ENCODE measurements at places on chromosomes 5 and 9. TPM values are rescaled to one million over a fixed set of nuclear protein-coding genes. Genes with fewer than 3 reads are reported as not detected.

The CSF2 gene
- not detected for total RNA-seq

The GNPDA1 gene
- total RNA-seq: 8.3 TPM

The DPM2 gene
- total RNA-seq: 17.2 TPM

The HACD4 gene
- total RNA-seq: 18.9 TPM

The MEF2C gene
- 98.0 TPM for total RNA-seq

The SLC4A9 gene
- not detected for total RNA-seq

The SLC45A2 gene
- total RNA-seq: 0.27 TPM

The MED27 gene
- total RNA-seq: 21.3 TPM

The PDE8B gene
- 0.27 TPM for total RNA-seq

The PCDHAC2 gene
- under 0.01 TPM for total RNA-seq

The SPINK4 gene
- not detected for total RNA-seq

The NMUR2 gene
- not detected for total RNA-seq

The PCDHGA5 gene
- 1.1 TPM for total RNA-seq

The PCDHA5 gene
- total RNA-seq: under 0.01 TPM

The OLFML2A gene
- 1.9 TPM for total RNA-seq

The ANKRD55 gene
- total RNA-seq: under 0.01 TPM

The TAF11L5 gene
- total RNA-seq: not detected

The IL4 gene
- not detected for total RNA-seq

The RNF183 gene
- under 0.01 TPM for total RNA-seq

The NUDT12 gene
- total RNA-seq: 1.6 TPM

The SCGB3A2 gene
- not detected for total RNA-seq

The IL17B gene
- total RNA-seq: not detected

The PCDHA8 gene
- under 0.01 TPM for total RNA-seq

The KIF24 gene
- 2.2 TPM for total RNA-seq

GRCh38 chr5:110899566-110900412 is 161.0 kb downstream of the SLC25A46 start:
- DNase-seq: no peak

GRCh38 chr9:18077941-18078678 is 395.8 kb upstream of the ADAMTSL1 start:
- DNase-seq: no peak

GRCh38 chr5:135472141-135472540 is 20.0 kb upstream of the TIFAB start:
- no peak for DNase-seq

DNA sequence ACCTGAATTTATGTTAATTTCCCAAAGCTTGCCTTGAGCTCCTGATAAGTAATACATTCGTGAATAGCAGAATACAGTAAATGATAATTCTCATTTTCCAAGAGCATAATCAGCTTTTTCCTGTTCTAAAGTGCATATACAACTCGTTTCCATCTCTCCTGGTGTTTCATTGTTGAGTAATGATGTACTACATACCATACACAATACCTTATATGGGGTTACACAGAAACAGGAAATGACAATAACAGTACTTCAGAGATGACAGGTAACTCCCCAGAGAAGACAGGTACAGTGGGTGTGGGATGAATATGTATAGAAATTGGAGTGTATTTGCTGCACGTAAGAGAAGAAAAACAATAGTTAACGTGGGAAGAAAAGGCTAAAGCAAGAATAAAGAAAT is 287.1 kb downstream of the TENT4A start:
- DNase-seq: no peak

GRCh38 chr9:68457803-68458202 is 82.9 kb downstream of the TMEM252 start:
- no peak for DNase-seq

- DNase-seq: no peak
These were observed 883 bp upstream of the RNF145 start for GRCh38 chr5:159210210-159210661.

GRCh38 chr9:111525056-111525977 is at the start of gene ZNF483:
ZNF483 (plus strand) TSS chr9:111525179; CDS start chr9:111527396, 2,217 bp downstream.
- DNase-seq: peak; percentile 44

- DNase-seq: peak; percentile 24
These were observed 26.3 kb downstream of the SPZ1 start for GRCh38 chr5:80346055-80346454.

- DNase-seq: no peak
These were observed 13.5 kb downstream of the NDFIP1 start for GRCh38 chr5:142122121-142122520.

DNA sequence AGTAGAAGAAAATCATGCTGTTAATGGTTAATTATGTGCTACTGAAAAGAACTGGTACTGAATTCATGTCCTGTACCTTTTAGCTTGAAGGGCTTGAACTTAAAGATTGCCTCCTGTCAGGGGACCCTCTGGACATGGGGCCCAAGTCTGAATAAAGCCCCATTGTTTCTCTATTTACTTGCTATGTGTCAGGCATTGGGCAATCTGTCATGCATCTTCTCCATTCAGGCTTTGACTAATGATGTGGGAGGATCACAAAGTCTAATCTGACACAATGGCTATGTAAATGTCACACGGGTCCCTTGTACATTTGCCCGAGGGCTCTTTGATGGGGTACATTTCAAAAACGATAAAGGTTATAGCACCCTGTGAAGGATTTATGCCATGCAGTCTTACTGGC is 64.0 kb upstream of the TUSC1 start:
- DNase-seq: no peak

DNA sequence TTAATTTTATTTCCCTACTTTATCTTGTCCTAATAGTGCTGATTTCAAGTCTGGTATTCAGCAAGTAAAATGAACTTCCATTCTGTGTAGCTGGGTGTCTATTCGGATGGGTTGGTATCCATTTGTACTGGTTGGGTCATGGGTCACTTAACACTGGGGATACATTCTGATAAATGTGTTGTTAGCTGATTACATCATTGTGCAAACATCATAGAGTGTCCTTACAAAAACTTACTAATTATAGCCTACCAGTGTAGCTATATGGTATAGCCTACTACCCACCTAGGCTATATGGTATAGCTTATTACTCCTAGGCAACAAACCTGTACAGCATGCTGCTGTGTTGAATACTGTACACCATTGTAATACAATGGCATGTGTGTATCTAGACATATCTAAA is 1373.7 kb upstream of the DMAC1 start:
- DNase-seq: no peak

DNA sequence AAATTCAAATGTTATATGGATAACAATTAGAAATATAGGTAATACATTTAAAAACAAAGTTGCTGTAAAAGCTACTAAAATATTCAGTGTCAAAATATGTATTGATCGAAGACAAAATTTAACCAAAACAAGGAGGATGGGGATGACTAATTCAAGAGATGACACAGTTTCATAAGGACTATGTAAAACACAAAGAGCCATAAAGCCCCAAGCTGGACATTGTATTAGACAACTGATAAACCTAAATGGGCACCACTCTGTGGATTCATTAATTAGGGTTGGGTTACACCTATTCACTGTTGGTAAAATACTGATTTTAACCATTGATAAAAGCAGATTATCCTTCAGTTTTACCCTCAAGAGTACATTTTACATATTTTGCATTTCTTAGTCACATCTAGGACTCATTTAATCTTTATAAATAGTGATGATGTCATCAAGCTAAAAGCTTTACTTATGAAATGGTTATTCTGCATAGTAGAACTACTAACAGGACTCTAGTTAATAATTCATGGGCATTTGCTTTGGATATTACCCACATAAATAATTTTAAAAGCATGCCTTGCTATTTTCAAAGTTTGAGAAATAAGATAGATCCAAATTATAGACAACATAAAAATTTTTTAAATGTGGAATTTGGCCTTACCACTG is 13.7 kb downstream of the TUT7 start:
- DNase-seq: no peak

GRCh38 chr5:122586351-122586750 is 188.5 kb upstream of the SNX2 start:
- DNase-seq: no peak

- DNase-seq: no peak
These were observed 241.6 kb downstream of the KIAA0825 start for GRCh38 chr5:94376672-94377345.

DNA sequence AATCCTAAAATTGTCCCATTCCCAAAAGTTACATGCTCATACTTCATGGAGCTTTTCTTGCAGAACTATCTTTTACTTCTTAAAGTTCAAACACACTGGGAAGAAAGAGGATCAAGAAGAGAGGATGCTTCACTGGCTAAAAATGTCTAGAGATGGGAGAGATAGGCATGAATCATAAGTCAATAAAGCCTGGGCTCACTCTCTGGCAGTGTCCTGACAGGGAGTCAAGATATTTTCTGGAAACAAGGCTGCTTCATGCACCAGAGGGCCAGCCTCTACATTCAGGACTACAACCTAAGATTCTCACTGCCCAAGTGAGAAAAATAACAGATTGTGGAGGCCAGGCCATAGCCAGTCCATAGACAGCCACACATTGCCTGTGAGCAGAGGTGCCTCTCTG is 1358.4 kb downstream of the EFNA5 start:
- no peak for DNase-seq

DNA sequence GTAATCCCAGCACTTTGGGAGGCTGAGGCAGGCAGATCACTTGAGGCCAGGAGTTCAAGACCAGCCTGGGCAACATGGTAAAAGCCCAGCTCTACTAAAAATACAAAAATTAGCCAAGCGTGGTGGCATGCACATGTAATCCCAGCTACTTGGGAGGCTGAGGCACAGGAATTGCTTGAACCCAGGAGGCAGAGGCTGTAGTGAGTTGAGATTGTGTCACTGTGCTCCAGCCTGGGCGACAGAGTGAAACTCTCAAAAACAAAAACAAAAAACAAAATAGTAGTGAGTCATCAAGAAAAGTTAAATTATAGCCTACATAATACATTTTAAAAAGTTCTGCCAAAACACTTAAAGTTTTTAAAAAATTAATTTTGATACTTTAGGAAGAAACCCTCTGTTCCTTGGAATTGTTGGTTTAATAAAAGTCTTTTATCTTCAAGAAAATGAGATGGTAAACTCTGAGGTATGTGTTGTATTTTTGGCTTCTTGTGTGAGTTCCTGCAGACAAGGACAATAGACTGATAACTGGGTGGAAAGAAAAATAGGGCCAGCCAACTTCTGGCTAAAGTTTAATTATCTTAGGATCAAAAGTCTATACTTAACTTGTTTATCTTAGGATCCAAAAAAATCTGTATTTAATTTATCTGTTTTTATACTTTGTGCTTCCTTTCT is 9.3 kb downstream of the RUSC2 start:
- no peak for DNase-seq

- DNase-seq: no peak
These were observed 9.9 kb downstream of the C9orf85 start for GRCh38 chr9:71921190-71921814.

DNA sequence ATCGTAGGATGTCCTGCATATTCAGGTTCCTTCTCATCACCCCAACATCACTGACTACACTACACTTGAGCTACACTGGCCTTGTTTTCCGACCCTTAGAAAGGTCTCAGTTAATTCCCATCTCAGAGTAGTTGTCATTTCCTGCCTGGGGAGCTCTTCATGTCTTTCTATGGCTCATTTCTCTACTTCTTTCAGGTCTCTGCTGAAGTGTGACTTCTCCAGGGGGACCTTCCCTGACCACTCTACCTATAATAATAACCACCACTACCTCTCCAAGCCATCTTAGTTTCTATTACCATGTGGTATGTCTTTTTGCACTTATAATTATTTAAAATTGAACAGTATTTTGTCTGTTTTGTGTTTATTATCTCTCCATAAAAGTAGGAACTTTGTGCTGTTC is 113.2 kb downstream of the STARD4 start:
- no peak for DNase-seq

GRCh38 chr9:123652416-123652815 is 277.5 kb downstream of the DENND1A start:
- DNase-seq: no peak

DNA sequence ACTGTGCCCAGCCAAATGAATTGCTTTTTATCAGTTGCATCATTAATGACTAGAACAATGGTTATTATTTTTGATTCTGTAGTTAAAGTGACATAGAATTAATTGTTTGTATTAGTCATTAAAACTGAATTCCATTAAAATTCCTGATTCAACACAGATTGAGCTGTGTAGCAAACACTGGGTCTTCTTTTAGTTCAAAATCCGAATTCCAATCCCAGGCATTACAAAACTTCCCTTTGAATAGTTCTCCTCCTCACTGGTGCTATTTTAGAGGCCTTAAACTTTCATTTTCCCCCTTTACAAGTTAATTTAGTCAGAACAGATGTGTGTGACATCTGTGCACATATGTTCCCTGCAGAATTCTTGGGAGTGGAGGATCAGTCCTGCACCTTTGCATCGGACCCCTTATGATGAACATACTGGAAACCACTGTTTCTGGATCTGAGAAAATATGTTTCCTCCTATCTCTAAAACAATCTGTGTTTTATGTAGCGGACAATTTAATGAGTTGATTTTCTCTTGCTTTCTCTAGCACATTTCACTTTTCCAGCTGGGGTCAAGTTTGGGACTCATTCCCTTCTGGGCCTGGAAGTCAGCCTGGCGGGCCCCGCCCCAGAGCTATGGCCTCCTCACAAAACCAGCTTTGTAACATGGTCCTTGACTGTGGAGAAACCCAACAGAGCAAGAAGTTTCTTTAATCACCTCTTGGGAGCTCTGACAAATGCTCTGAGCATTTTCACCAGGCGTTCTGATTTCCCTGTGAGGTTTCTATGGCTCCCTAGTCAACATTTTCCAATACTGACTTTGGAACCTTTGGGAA is 87.9 kb upstream of the MAMDC2 start:
- DNase-seq: no peak

GRCh38 chr9:117821954-117822353 is 117.8 kb downstream of the TLR4 start:
- no peak for DNase-seq

DNA sequence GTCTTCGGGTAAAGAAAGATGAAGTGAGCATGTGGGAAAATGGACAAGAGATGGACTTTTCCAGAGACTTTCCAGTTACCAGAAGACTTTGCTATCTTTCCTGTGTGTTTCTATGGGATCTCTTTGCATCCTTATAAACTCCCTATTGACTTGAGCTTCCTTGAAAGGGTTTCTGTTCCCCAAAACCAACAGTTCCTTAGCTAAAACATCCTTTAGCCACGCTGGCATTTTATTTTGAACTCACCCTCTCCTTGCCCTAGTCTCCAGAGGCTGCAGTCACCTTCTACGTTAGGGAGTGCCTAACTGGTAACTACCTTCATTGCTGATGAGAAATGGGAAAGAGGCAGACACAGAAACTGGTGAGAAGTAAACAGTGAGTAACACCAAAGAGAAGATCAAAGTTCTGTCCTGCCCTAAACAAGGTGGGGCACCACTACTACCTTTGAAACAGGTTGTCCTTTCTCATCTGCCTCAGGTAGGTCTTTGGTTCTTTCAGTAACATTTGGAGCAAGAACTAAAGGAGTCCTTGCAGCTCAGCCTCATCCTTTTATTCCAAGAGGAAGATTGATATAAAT is 402.9 kb downstream of the ENC1 start:
- DNase-seq: no peak

DNA sequence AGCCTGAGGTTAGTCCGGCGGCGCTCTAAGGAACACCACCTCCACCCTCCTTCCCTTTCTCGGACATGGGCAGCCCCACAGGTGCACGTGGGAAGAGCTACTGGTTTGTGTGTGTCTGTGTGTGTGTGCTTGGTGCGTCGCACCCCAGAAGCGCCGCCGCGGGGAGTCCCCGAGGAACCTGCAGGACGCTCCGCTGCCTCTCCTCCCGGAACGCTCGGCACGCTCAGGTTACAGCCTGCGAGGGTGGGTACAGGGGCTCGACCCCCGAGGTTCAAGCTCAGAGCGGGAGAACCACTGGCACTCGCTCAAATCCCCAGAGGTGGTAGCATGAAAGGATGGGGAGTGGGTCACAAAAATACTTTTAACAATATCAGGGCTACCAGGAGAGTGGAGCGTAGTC is 2.0 kb downstream of the ASTN2 start:
- no peak for DNase-seq
